Panc1 (cell line): ENCODE measurements at places on chromosomes 7 and 10.

DNA sequence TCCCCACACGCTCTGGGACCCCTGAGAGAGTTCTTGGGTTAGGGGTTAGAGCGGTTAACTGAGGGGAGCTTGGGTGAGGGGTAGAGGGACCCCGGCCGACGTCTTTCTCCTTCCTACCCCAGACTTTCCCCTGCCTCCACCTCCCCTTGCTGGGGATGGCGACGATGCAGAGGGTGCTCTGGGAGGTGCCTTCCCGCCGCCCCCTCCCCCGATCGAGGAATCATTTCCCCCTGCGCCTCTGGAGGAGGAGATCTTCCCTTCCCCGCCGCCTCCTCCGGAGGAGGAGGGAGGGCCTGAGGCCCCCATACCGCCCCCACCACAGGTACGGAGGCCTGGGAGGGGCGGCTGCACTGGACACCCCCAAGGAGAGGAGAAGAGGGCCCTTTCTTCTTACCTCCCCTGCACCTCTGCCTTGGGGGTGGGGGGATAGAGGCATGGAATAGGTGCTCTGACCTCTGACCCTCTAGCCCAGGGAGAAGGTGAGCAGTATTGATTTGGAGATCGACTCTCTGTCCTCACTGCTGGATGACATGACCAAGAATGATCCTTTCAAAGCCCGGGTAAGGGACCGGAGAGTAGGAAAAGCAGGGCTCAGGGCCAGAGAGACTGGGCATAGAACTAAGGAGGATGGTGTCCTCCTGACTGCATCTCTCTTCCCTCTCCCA is 1.1 kb downstream of the ZYX start:
- peak overlapping the region; percentile 96 for H3K4me3 ChIP-seq
- H3K4me1 ChIP-seq, result peaks cover 12% of the 10 kb centered on the region; the same call in 1 of the 2 replicates
- H3K27me3 ChIP-seq, result no peaks in the 10 kb centered on the region
- peak overlapping the region; percentile 82 for H3K27ac ChIP-seq
- H3K36me3 ChIP-seq, result peaks cover 5% of the 10 kb centered on the region; the same call in 1 of the 2 replicates
- no peak for DNase-seq

GRCh38 chr7:98674461-98674860 is 57.4 kb downstream of the NPTX2 start:
- H3K4me1 ChIP-seq, result no peaks in the 10 kb centered on the region
- no peak overlapping the region for H3K4me3 ChIP-seq
- H3K27ac ChIP-seq, result no peak overlapping the region
- no peaks in the 10 kb centered on the region for H3K27me3 ChIP-seq
- no peak for DNase-seq
- no peaks in the 10 kb centered on the region for H3K36me3 ChIP-seq

GRCh38 chr10:63886281-63887022 is 365.3 kb downstream of the REEP3 start:
- H3K27me3 ChIP-seq, result peaks cover 14% of the 10 kb centered on the region; the same call in 1 of the 2 replicates
- no peak overlapping the region for H3K4me3 ChIP-seq

GRCh38 chr7:103679151-103680132 is 233.4 kb upstream of the SLC26A5 start:
- DNase-seq, result no peak
- H3K4me1 ChIP-seq, result no peaks in the 10 kb centered on the region
- no peaks in the 10 kb centered on the region for H3K27me3 ChIP-seq
- H3K4me3 ChIP-seq, result no peak overlapping the region
- H3K27ac ChIP-seq, result no peak overlapping the region

GRCh38 chr7:1806354-1806753 is 136.3 kb downstream of the ELFN1 start:
- no peak overlapping the region for H3K4me3 ChIP-seq
- H3K27me3 ChIP-seq, result no peaks in the 10 kb centered on the region
- no peak overlapping the region for H3K27ac ChIP-seq
- H3K4me1 ChIP-seq, result no peaks in the 10 kb centered on the region
- no peak for DNase-seq
- no peaks in the 10 kb centered on the region for H3K36me3 ChIP-seq

DNA sequence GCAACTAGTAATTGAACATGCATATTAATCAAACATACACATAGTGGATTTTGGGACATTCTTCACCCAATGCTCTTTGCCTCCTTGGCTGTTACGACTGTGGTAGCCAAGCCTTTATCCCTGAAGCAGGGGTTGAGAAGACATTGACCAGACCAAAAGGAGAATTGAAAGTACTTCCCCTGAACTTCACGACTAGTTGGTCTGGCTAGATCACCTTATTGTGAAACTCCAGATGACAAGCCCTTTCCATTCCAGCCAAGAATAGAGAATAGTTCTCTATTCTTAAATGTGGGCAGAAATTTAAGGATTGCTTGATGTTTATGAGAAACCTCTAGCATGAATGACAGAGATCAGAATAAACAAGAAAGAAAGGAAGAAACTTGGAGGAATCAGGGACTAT is 97.0 kb downstream of the LRMDA start:
- H3K4me3 ChIP-seq, result no peak overlapping the region
- H3K36me3 ChIP-seq, result no peaks in the 10 kb centered on the region
- H3K4me1 ChIP-seq, result no peaks in the 10 kb centered on the region
- no peak overlapping the region for H3K27ac ChIP-seq
- no peak for DNase-seq

DNA sequence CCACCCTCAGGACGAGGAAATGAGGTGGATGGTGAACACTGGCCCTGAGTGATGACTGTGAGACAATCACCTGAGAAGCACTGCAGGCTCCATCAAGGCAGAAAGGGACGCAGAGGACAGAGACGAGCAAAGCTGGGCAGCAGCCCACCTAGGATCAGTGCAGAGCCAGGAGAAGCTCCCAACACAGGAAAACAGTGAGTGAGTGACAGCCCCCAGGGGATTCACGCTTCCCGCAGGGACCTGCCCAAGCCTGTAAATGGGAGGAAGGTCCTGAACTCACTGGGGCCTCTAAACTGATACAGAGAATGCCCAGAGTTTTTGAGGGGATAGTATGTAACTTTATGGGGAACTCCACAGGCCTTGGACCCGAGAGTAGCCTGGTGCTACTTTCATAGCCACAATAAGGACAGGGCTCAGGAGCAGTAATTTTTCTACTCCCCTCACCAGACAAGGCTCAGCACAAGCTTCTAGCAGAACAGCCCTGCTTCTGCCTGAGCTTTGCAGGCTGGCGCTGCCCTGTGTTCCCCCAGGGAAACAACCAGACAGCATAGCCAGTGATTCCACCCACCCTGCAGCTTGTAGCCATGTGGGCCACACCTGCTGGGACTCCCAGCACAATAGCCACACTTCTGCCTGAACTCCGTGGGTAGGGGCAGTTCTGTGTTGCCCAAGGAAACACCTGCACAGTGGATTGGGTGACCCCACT is 708.4 kb downstream of the POM121L12 start:
- no peaks in the 10 kb centered on the region for H3K4me1 ChIP-seq
- H3K36me3 ChIP-seq, result no peaks in the 10 kb centered on the region
- H3K27ac ChIP-seq, result no peak overlapping the region
- DNase-seq, result no peak

- peak; percentile 82 for DNase-seq
- peaks cover 48% of the 10 kb centered on the region for H3K4me1 ChIP-seq
- H3K27ac ChIP-seq, result peak overlapping the region; percentile 96
- H3K27me3 ChIP-seq, result no peaks in the 10 kb centered on the region
- no peak overlapping the region for H3K4me3 ChIP-seq
- H3K36me3 ChIP-seq, result no peaks in the 10 kb centered on the region
Measured at GRCh38 chr7:47818796-47819606, 129.3 kb downstream of the PKD1L1 start.

DNA sequence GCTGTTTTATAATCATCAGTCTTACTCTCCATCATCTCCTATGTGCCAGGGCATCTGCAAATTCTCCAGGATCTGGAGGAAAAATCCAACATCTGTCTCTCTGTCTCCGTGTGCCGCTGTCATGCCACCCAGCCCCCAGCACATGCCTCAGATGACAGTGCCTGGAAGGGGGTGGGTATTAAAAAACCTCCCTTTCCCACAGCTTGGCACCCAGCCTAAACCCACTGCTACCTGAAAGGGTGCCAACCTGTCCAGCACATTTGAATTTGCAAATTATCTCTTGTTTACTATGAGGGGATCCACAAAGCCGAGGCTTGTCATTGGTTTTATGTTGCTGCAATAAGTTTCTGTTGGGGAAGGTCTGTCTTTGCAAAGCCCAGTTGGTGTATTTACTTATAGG is 73.1 kb downstream of the EMX2 start:
- H3K4me1 ChIP-seq, result no peaks in the 10 kb centered on the region
- DNase-seq, result no peak
- H3K27me3 ChIP-seq, result no peaks in the 10 kb centered on the region
- H3K36me3 ChIP-seq, result no peaks in the 10 kb centered on the region
- no peak overlapping the region for H3K4me3 ChIP-seq
- H3K27ac ChIP-seq, result no peak overlapping the region

GRCh38 chr7:33432821-33433220 is 303.5 kb downstream of the BBS9 start:
- no peaks in the 10 kb centered on the region for H3K36me3 ChIP-seq
- no peak overlapping the region for H3K4me3 ChIP-seq
- no peak overlapping the region for H3K27ac ChIP-seq
- no peak for DNase-seq
- H3K27me3 ChIP-seq, result no peaks in the 10 kb centered on the region; the same call in 1 of the 2 replicates
- no peaks in the 10 kb centered on the region for H3K4me1 ChIP-seq

DNA sequence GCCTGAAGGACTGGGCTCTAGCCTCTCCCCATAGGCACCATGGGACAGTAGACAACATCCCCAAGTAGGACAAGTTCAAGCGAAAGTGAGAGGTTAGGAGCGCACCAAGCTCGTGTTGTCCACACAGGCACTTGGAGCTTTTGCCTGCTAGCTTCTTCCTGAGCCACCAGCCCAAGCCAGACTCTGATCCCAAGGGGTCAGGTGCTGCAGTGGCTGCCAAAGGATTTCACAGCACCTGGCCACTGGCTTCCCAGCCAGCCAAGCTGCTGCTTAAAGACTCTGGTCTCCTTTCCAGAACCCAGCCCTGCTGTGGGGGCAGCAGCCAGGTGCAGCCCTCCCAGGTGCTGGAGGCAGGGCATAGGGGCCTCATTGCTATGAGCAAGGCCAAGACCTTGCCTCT is 33.0 kb upstream of the UNC5B start:
- peaks cover 21% of the 10 kb centered on the region for H3K27me3 ChIP-seq
- no peaks in the 10 kb centered on the region for H3K36me3 ChIP-seq
- DNase-seq, result no peak
- H3K4me1 ChIP-seq, result no peaks in the 10 kb centered on the region

DNA sequence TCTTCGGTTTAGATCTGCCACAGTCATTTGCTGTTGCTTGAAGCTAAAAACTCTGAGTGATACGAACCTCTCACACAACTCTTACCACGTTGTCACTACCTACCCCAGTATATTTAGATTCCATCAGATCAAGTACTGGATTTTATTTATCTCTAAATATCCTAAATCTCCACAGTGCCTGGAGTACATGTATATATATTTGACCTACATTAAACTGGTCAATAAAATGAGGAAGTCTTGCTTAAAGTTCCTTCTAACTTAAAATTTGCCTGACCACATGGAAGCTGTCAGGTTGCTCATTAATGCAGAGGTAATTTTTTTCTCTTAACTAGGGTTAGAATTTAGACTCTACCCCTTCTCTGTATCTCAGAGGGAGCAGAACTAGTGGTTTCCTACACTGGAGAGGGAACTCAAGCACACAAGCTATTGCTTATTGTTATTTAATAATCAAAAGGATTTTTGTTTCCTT is 3.1 kb upstream of the MACC1 start:
- H3K4me3 ChIP-seq, result no peak overlapping the region
- H3K36me3 ChIP-seq, result peaks cover 2% of the 10 kb centered on the region; the same call in 1 of the 2 replicates
- H3K27me3 ChIP-seq, result no peaks in the 10 kb centered on the region
- DNase-seq, result no peak

DNA sequence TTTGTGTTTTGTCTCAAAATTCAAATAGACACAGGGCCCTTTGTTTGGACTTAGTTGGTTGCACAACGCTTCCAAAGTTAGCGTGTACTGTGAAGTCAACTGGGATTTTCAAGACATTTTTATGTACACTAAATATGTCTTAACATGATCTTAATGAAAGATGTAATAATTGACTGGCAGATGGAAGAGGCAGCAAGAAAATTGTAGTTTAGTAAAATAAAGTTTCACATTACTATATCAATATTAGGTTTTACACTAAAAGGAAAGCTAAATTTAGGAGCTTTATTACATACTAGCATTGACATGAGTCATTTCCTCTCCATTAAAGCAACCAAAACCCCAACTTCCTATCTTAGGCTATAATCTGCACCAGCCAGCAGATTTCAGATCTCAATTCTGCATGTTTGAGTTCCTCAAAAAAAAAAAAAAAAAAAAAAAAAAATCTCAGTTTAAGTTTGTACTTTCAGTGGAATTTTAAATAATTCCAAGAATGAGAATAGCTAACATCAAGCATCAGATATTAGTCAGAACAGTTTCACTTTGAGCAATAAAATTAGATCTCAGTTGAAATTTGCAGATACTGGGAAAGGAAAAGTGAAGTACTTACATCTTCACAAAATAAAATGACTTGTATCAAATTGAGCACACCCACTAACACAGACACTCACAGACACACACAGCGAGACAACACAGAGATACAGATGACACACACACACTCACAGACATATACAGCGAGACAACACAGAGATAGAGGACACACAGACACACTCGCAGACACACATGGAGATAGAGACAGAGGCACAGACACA is 346.6 kb upstream of the KLF6 start:
- DNase-seq, result no peak
- no peak overlapping the region for H3K4me3 ChIP-seq
- H3K4me1 ChIP-seq, result peaks cover 11% of the 10 kb centered on the region
- no peaks in the 10 kb centered on the region for H3K27me3 ChIP-seq

GRCh38 chr10:92830478-92831389 is 17.6 kb upstream of the EXOC6 start:
- no peaks in the 10 kb centered on the region for H3K27me3 ChIP-seq
- H3K4me1 ChIP-seq, result no peaks in the 10 kb centered on the region
- H3K36me3 ChIP-seq, result no peaks in the 10 kb centered on the region
- H3K27ac ChIP-seq, result no peak overlapping the region

GRCh38 chr10:87864496-87865059 is 1.2 kb downstream of the PTEN start:
- H3K27me3 ChIP-seq, result no peaks in the 10 kb centered on the region
- H3K36me3 ChIP-seq, result peaks cover 5% of the 10 kb centered on the region
- peak overlapping the region; percentile 81 for H3K4me3 ChIP-seq
- H3K27ac ChIP-seq, result peak overlapping the region; percentile 81
- H3K4me1 ChIP-seq, result peaks cover 25% of the 10 kb centered on the region

GRCh38 chr7:134140889-134141867 is 14.0 kb downstream of the LRGUK start:
- no peaks in the 10 kb centered on the region for H3K4me1 ChIP-seq
- peaks cover 4% of the 10 kb centered on the region for H3K27me3 ChIP-seq
- DNase-seq, result peak; percentile 64
- no peak overlapping the region for H3K4me3 ChIP-seq

DNA sequence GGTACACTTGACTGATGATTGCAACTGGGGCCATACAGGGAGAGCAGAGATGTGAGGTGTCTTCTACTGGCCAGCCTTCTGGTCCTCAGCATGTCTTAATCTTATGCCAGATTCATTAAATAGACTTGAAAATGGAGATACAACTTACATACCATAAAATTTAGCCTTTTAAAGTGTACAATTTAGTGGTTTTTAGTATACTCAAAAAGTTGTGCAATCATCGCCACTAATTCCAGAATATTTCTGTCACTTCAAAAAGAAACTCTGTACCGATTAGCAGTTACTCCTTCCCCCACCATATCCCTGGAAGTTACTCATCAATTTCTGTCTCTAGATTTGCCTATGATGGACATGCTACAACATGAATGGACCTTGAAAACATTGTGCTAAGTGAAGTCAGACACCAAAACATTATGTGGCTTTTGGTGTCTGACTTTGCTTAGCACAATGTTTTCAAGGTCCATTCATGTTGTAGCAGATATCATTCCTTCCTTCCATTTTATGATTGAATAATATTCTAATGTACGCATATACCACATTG is 53.0 kb downstream of the SH2D4B start:
- no peak overlapping the region for H3K4me3 ChIP-seq
- no peak overlapping the region for H3K27ac ChIP-seq
- no peaks in the 10 kb centered on the region for H3K36me3 ChIP-seq

GRCh38 chr10:98555021-98555619 is 108.4 kb upstream of the HPS1 start:
- peaks cover 15% of the 10 kb centered on the region for H3K27me3 ChIP-seq
- H3K4me1 ChIP-seq, result no peaks in the 10 kb centered on the region
- H3K27ac ChIP-seq, result no peak overlapping the region
